Heart left ventricle (tissue), 16 donors: ENCODE measurements at places on chromosomes 16 and 17. TPM values are rescaled to one million over a fixed set of nuclear protein-coding genes. Genes with fewer than 3 reads are reported as not detected.

- no peak for DNase-seq
These were observed 42.4 kb upstream of the GSG1L start for GRCh38 chr16:28105954-28106353.

- peak; percentile 77 for DNase-seq
These were observed 17.8 kb upstream of the RAI1 start for GRCh38 chr17:17663160-17664063.

- no peak for DNase-seq
These were observed 5.0 kb upstream of the NAGLU start for GRCh38 chr17:42530952-42531454.

SMIM22 gene
- not detected for total RNA-seq

FBXW10B gene
- total RNA-seq = 0.81 TPM
